T-cell (primary cell): ENCODE measurements at places on chromosomes 1 and 21. TPM values are rescaled to one million over a fixed set of nuclear protein-coding genes. Genes with fewer than 3 reads are reported as not detected.

ASH1L gene
- total RNA-seq = 81.1 TPM

PTAFR gene
- 3.8 TPM for total RNA-seq

CD244 gene
- 1.1 TPM for total RNA-seq

ADCY10 gene
- total RNA-seq = 0.82 TPM

TRIM46 gene
- total RNA-seq = 9.8 TPM

GNL2 gene
- total RNA-seq = 39.2 TPM

EPHB2 gene
- total RNA-seq = 0.12 TPM

- no peak overlapping the region for H3K4me3 ChIP-seq
- H3K36me3 ChIP-seq = no peaks in the 10 kb centered on the region
- no peak overlapping the region for H3K27ac ChIP-seq
- H3K27me3 ChIP-seq = no peaks in the 10 kb centered on the region
- no peaks in the 10 kb centered on the region for H3K4me1 ChIP-seq
- no peak for DNase-seq
Measured at GRCh38 chr1:184114818-184115398, 63.4 kb downstream of the TSEN15 start.

DNA sequence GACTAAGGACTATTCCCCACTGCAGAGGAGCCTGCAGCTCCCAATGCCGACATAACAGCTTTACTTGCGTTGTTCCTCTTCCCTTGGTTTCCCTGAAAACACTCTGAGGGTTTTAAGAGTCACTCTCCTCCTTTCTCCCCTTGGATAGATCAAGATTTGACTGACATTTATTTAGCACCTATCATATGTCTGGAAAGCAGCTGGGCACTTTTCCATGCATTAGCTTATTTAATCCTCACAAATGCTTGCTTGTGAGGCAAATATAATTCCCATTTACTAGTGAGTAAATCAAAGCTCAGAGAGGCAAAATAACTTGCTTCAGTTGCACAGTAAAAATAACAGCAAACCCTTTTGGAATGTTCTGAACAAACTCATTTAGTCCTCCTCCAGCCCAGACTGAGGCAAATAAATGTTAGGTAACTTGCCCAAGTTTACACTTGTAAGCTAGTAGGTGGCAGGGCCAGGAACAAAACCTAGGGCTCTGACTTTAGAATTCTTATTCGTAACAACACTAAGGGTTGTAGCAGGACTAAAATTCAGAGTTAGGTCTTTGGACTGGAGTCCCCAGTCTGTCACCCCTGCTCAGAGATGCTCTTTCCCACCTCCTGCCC, 81.4 kb downstream of the KCND3 start:
- no peak overlapping the region for H3K4me3 ChIP-seq
- no peaks in the 10 kb centered on the region for H3K4me1 ChIP-seq
- H3K27ac ChIP-seq = no peak overlapping the region
- H3K36me3 ChIP-seq = no peaks in the 10 kb centered on the region

DNA sequence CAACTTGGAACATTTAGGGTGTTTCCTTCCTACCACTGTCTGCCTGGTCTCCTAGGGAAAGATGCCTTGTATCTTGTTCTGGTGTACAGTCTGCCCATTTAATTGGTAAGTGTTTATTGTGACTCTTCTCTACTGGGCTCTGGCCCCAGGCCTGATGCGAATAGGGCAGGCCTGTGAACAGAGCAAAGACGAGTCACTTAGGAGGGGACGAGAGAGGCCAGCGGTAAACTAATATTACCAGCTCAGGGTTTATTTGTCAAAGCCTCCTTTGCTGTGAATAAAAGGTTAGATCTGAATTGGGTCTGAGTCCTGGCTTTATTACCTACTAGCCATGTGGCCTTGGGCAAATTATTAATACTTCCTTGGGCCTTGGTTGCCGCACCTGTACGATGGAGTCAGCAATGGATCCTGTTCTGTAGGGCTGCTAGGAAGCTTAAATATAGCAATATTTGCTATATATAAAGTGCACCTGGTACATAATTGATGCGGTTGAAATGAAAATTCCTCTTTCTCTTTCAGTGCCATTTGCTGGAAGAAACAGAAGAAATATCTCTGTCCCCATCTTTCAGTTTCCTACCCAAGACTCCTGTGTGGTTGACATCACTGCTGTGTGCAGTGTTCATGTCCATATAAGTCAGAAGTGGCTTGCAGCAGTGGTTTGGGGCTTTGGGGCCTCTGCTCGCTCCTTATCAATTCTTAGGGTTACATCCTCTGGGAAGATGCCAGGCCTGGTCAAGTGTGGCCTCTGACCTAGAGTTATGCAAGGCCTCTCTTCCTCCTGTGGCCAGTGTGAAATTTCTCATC, 32.4 kb downstream of the MAPKAPK2 start:
- DNase-seq = no peak
- H3K4me3 ChIP-seq = no peak overlapping the region
- peaks cover 36% of the 10 kb centered on the region for H3K4me1 ChIP-seq
- no peaks in the 10 kb centered on the region for H3K36me3 ChIP-seq
- peak overlapping the region; percentile 71 for H3K27ac ChIP-seq
- no peaks in the 10 kb centered on the region for H3K27me3 ChIP-seq

DNA sequence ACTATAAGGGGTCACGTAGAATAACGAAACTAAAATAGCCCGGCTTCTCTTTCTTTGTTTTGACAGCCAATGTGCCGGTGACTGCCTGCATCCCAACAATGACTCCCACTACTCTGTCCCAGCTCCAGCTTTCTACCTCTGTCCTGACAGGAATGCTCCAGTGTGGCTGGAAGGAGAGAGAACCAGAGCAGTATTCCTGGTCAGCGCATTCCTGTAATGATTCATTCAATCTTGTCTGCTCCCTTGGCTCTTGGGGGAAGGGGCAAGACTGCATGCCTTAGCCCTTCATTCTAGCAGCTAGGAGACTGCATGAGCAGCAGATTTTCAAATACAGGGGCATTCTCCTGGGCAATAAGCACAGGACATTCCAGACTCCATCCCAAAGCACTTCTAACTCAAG, 132.1 kb upstream of the PRMT6 start:
- no peaks in the 10 kb centered on the region for H3K27me3 ChIP-seq
- DNase-seq = no peak
- no peak overlapping the region for H3K27ac ChIP-seq
- no peaks in the 10 kb centered on the region for H3K4me1 ChIP-seq

GRCh38 chr1:4150262-4150661, 250.2 kb upstream of the C1orf174 start:
- DNase-seq = no peak
- no peak overlapping the region for H3K27ac ChIP-seq
- H3K4me3 ChIP-seq = no peak overlapping the region
- H3K27me3 ChIP-seq = peaks cover 11% of the 10 kb centered on the region
- H3K4me1 ChIP-seq = no peaks in the 10 kb centered on the region

GRCh38 chr1:62380181-62380580, 56.7 kb upstream of the USP1 start:
- no peaks in the 10 kb centered on the region for H3K4me1 ChIP-seq
- no peak overlapping the region for H3K4me3 ChIP-seq
- no peaks in the 10 kb centered on the region for H3K27me3 ChIP-seq
- H3K27ac ChIP-seq = no peak overlapping the region
- no peaks in the 10 kb centered on the region for H3K36me3 ChIP-seq

- no peak overlapping the region for H3K4me3 ChIP-seq
- no peak for DNase-seq
- H3K4me1 ChIP-seq = no peaks in the 10 kb centered on the region
- H3K36me3 ChIP-seq = no peaks in the 10 kb centered on the region
Measured at GRCh38 chr21:20856926-20857325, 141.3 kb upstream of the NCAM2 start.

DNA sequence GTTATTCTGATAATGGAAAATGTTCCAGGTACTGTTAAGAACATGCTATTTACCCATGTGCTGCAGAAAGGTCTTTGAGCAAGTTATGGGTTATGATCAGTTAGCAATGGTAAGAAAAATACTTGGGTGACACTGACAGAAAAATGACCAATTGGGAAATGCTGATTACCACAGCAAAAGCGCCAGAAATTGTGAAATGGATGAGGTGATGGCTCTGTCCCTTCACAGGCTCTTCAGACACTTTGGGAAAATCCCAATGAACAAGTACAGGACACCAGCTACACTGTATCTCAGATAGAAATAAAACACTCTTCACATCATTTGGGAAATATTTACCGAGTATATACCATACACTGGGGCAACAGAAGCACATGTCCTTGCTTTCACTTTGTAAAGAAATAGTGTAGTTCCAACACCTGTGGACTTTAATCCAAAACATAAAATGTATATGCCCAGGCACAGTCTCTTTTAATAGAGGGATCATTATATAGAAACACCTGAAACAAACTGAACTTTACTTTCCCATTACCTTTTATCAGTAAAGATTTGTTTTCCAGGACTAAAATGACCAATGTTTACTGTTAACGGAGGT, 13.9 kb downstream of the SOD1 start:
- no peak overlapping the region for H3K27ac ChIP-seq
- no peak for DNase-seq
- peaks cover 8% of the 10 kb centered on the region for H3K36me3 ChIP-seq
- H3K27me3 ChIP-seq = no peaks in the 10 kb centered on the region

DNA sequence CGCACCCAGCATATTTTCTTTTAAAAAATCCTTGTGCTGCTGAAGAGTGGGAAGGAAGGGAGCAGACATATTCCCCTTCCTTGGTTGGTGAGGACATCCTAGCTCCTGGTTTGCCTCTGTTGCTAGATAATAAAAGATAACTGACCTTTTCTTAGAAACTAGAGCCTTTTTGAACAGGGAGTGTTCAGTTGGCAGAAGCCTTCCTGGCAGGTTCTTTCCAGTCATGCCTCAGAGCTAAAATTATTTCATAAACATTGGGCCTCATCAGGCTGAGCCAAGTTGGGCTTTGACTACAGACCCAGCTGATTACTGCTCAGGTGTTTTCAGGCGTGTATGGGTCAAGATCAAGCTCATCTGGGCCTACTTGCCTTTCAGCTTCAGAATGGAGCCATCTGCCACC, 22.7 kb upstream of the SH3BGRL3 start:
- DNase-seq = no peak
- H3K27me3 ChIP-seq = no peaks in the 10 kb centered on the region
- no peak overlapping the region for H3K27ac ChIP-seq
- H3K4me1 ChIP-seq = no peaks in the 10 kb centered on the region
- H3K4me3 ChIP-seq = no peak overlapping the region
- peaks cover 59% of the 10 kb centered on the region for H3K36me3 ChIP-seq

- no peak overlapping the region for H3K27ac ChIP-seq
- H3K27me3 ChIP-seq = no peaks in the 10 kb centered on the region
- no peak overlapping the region for H3K4me3 ChIP-seq
- no peaks in the 10 kb centered on the region for H3K36me3 ChIP-seq
Measured at GRCh38 chr21:35075546-35075945, 26.4 kb upstream of the RUNX1 start.

DNA sequence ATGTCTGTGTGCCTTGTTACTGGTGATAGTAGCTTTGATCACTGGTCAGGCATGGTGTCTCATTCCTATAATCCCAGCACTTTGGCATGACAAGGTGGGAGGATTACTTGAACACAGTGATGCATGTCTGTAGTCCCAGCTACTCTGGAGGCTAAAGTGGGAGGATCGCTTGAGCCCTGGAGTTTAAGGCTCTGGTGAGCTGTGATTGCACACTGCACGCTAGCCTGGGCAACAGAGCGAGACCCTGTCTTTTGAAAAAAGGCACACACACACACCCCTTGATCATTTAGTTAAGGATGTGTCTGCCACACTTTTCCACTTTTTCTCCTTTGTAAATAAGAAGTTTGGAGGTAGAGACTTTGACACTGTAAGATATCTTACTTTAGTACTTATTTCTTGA, 15.1 kb downstream of the MIGA1 start:
- no peaks in the 10 kb centered on the region for H3K4me1 ChIP-seq
- peaks cover 24% of the 10 kb centered on the region for H3K36me3 ChIP-seq
- DNase-seq = no peak
- no peak overlapping the region for H3K27ac ChIP-seq

- no peak for DNase-seq
- no peaks in the 10 kb centered on the region for H3K27me3 ChIP-seq
- no peaks in the 10 kb centered on the region for H3K4me1 ChIP-seq
- peak overlapping the region; percentile 68 for H3K27ac ChIP-seq
- no peaks in the 10 kb centered on the region for H3K36me3 ChIP-seq
- H3K4me3 ChIP-seq = no peak overlapping the region
Measured at GRCh38 chr1:193558491-193559028, 372.1 kb upstream of the B3GALT2 start.

DNA sequence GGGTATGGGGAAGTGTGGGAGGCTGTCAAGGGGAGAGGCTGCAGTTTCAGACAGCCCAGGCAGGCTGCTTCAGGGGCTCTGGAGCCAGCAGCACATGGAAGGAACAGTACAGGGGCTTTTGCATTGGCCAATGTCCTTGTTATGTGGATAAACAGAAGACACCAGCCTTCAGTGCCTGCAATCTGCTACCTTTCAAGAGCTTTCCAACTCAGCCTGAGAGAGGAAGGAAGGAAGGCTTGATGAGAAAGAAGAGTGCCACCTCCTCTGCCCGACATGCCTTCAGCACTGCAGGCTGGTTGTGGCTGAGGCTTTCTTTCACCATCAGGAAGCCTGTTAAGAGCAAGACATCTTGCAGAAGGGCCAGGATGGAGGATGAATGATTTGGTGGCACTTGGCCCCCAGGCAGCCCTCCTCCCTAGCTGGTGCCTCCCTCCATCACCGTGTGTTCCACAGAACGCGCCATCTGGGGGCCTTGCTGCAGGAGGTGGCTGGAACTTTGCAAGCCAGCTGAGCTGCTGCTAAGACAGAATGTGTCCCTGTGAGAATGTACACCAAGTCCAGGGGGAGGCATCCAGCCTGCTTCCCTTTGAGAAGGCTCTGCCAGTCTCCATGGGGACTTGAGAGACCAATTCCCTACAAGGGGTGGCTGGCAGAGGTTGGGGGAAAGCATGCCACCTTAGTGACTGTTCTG, 372.4 kb upstream of the PROX1 start:
- no peak for DNase-seq
- H3K27ac ChIP-seq = no peak overlapping the region
- no peaks in the 10 kb centered on the region for H3K4me1 ChIP-seq
- no peak overlapping the region for H3K4me3 ChIP-seq
- H3K27me3 ChIP-seq = peaks cover 9% of the 10 kb centered on the region
- H3K36me3 ChIP-seq = no peaks in the 10 kb centered on the region

DNA sequence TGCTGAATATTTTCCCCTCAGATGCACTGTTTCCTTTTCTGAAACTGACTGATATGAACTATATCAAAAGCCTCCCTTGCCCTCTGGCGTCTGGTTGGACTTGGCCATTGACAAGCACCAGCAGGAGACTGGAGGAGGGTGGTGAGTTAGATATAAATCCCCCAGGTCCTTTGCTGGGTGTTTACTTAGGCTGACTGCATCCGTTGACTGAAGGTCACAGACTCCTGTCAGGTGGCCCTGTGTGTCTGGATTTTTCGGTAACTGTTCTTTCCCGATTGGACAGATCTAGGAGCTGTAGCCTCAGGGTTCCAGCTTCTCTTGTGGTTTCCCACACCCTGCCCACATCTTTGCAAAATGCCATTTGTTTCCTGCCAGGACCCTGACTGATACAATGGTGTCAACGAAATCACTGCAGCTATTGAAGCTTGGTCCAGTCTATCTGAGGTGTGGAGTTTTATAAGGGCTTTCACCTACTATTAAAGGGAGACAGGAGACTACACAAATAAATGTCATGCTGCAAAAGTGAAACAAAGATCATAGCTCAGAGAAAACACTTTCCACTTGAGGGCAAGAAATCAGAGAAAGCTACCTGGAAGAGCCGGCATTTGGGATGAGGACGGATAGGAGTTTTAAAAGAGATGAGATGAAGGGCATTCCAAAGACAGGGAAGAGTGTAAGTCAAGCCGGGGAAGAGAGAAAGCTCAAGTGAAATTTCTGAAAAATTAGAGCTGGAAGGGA, 1.5 kb upstream of the MAGI3 start:
- H3K27ac ChIP-seq = no peak overlapping the region
- H3K4me1 ChIP-seq = peaks cover 19% of the 10 kb centered on the region
- no peak overlapping the region for H3K4me3 ChIP-seq
- peak; percentile 6 for DNase-seq

GRCh38 chr1:40174788-40175187, 13.6 kb downstream of the RLF start:
- H3K27ac ChIP-seq = no peak overlapping the region
- H3K36me3 ChIP-seq = no peaks in the 10 kb centered on the region
- no peaks in the 10 kb centered on the region for H3K27me3 ChIP-seq
